ENCODE measurements at places on chromosomes 3 and 15.
A peak's percentile ranks its signal among the peaks of the same experiment; 100 is the strongest.

- DNase-seq = no peak
These were observed 266.8 kb downstream of the ZNF385D start for GRCh38 chr3:21484057-21484827.

DNA sequence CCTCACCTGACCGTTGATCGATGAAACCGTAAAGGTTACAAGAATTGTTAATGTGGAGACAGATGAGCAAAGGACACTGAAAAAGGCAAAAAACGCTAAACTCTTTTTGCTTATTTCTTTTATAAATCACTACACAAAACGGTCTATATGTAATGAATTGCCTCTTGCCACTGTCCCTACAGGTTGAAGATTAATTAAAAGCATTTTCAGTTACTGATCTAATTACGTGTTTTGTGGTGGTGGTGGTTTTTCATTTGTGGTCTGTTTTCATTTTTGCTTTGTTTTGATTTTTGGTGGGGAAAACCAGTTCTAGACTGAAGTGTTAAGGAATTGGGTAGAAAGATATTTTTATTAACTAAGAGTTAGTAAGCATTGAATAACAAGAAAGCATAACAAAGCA lies 299.2 kb upstream of the LRRN1 start:
- DNase-seq = no peak

DNA sequence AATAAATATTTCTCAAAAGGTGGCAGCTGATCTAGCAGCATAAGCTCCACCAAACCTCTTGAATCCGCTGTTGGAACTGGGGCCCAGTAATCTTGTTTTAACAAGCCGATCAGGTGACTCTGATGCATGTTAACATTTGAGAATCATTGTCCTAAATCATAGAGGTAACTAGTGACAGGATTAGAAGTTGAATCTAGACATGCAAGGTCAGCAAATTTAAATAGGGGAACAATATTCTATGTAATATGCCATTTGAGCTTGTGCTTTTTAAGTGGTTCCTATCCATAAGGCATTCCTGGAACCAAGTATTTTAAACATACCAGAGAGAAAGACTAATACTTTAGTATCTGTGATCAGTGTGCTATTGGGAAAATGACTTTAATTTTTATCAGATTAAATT lies 412.8 kb downstream of the PYDC2 start:
- DNase-seq = no peak

DNA sequence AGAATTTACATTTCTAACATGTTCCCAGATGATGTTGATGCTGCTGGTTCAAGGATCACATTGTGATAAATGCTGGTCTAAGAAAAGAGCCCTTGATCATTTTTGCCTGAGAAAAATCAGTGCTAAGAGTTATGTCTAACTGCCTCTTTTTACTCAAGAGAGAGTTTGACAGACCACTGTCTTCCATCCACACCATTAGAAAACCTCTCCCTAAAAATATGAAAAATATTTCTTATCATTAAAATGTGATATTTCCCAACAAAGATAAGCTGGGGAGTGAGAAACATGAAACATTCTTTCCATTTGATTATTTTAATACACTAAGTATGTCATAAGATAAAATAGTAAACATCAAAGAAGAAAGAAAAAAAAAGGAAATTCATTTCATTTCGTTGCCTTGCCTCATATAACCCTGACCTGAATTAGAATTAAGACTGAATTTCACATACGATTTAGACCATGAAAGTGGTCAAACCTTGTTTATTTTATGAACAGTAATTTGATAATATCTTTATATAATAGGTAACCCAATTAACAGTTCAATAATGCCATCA lies 471.8 kb upstream of the ARHGEF26 start:
- DNase-seq = no peak

DNA sequence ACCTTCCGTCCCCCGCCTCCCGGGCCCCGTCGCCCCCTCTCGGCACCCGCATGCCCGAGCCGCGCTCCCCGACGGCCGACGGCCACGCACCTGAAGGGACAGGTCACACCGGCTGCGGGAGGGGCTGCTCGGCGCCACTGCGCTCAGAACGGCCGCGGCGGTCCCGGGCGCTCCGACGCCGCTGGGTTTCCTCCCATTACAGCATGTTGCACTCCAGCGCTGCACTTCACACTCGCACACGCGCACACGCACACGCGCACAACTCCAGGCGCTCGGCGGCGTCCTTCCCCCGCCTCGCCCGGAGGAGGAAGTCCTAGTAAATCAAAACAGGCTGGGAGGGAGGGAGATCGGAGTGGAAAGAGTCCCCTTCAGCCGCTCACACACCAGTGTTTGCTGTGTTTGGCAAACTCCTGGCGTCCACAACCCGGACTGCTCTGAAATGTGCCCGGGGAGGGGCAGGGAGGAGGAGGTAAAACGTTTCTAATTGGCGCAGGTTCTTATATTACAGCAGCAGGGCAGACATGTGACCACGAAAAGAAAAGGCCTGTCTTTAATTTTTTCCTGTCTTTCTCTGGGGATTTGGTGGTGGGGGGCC lies 76.7 kb upstream of the VGLL4 start:
- peak; percentile 26 for DNase-seq

DNA sequence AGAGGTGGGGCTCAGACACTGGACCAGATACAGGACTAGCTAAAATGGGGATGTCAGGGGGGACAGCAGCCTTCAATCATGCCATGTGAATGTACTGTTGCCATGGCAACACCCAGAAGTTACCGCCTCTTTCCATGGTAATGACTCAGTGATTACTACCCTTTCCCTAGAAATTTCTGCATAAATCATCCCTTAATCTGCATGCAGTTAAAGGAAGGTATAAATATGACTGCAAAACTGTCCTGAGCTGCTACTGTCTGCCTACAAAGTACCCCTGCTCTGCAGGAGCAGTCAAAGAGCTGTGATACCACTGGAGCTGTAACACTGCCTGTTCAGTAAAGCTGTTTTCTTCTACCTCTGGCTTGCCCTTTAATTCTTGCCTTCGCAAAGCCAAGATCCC lies 168.2 kb downstream of the PEAK1 start:
- DNase-seq = no peak

DNA sequence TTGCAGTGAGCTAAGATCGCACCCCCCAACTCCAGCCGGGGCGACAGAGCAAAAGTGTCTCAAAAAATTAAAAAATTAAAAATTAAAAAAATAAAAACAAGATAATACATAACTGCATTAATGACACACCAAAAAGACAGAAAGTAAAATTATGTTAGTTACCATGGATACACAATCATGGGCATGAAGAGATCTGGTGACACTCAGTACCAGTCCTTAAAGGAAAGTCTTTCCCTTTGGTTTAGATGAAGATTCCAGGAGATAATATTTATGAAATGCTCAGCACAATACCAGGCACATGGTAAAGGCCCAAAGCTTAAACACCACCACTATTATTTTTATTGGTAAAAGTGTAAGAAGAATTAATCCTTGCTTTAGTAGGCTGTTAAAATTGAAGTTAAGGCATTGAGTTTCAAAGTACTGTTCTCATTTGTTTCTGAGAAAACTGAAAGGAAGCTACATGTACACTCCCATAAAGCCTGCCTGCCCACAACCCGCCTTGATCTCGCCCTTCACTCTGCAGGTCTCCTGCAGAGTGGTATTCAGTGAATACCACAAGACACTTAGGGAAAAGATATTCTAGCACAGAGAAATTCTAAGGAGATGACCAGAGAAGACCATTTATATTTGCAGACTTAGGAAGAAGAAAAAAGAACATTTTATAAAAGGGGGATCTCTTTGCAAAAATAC lies 52.3 kb downstream of the SUCLG2 start:
- DNase-seq = no peak

DNA sequence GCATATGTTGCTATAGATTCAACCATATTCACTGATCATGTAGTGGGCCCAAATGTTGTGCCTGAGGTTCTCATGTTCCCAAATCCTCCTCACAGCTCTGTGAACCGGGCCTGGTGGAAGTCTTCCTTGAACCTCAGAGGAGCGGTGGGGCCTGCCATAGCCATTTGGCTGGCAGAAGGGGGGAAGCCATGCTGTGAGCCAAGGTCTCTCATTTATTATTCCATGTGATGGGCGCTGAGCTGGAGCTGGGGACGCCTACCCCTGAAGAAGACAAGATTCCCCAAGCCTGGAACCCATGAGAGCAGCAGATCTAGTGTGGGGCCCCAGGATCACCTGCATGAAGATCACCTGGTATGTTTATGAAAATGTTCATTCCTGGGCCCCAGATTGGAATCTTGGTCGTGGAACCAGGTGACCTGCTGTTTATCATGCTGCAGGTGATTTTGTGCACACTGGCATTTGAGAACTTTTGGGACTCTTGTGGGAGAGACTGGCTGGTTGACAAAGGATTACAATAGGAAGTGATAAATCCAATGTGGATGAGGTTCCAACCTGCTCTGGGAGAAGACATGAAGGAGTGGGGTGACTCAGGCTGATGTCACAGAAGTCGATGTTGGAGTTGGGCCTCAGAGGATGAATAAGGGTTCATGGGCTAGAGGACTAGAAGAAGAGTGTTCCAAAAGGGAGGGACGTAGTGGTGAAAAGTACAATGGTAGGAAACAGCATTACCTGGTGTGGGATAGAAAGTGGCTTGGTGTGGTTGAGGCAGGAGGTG lies 102.1 kb downstream of the ASB7 start:
- DNase-seq = no peak

DNA sequence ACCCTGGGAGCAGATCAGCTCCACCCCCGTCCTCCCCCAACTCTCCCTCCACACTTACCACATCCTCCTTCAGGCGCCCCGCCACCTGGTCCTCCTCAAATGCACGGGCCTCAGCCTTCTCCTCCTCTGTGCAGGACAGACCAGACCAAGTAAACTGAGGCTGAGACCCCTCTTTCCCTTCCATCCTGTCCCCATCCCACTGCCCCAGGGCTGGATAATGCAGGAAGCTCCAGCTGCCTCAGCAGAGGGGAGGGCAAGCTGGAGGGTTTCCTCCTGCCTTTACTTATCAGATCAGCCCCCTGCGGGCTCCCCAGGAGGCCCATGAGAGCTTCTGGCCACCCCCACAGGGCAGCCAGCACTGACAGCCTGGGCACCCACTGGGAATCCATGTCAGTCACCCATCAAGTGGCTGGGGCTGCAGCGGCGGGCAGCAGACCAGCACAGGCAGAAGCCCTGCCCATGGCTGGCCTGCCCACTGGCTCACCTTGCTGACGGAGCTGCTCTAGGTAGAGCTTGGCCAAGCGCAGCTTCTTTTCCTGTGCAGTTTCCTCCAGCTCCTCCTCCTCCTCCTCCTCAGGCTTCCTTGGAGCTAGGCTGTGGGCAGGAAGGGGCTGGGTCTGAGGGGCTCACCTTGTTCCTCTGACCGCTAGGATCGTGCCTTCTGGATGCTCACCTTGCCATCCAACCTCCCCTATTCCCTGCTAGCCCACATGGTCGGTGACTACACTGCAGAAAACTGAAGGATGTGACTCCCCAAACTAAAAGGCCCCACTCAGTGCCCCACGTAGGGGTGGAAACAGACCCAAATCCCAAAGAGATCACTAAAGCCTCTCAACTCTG lies 3.9 kb downstream of the RRP9 start:
- DNase-seq = no peak

GRCh38 chr15:41789236-41789635 lies 15.0 kb downstream of the MAPKBP1 start:
- DNase-seq = no peak

GRCh38 chr3:47482366-47482765 lies 6.6 kb upstream of the SCAP start:
- no peak for DNase-seq

GRCh38 chr3:129116482-129116946 lies 5.1 kb downstream of the RAB43 start:
- no peak for DNase-seq

DNA sequence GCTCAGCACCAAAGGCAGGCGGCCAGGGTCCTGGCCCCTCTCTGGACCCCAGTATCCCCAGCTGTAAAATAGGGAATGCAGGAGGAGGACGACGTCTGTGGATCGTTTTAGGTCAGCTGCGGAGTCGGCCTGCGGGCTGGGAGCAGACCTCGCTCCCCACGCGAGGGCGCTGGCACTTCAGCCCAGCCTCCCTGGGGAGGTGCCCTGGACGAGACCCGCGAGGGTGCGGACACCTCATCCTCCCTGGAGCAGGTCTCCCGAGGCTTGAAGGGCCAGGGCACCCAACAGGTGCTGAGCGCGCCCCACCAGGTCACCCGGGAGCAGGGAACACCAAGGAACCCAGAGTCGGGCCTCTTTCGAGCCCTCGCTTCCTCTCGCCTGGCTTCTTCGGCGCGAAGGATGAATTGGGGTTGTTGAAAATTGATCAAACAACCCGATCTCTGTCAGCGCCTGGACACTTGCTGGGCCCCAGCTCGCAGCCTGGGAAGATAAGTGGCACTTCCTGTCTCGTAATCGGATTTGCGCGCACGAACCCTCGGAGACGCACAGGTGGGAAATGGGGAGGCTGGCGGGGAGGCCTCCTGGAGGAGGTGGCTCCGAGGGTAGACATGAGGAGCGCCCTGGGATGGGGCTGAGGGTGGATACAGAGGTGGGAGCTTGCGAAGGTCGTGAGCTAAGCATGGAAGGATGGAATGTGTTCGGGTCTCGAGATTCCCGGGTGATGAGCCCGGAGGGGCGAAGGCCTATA lies 588 bp upstream of the VIPR1 start:
- peak; percentile 34 for DNase-seq

GRCh38 chr3:153896197-153896596 lies 225.0 kb upstream of the ARHGEF26 start:
- DNase-seq = no peak

- DNase-seq = no peak
These were observed 28.8 kb downstream of the TMED3 start for GRCh38 chr15:79339588-79340314.

DNA sequence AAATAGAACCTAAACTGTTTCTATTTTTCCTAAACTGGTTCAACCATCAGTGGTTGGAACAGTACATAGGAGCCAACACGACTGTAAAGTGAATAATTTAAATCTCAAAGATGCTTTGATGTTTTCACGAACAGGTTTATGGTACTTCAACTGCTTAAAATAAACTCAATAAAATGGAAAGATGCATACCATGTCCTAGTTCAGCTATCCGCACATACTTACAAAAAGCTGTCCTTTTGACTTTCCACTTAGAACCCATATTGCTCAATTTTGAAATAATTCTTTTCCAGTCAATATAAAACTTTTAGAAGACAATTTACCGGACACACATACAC lies 902 bp downstream of the CMTM6 start:
- DNase-seq = no peak

GRCh38 chr3:86152620-86153019 lies 838.3 kb downstream of the VGLL3 start:
- no peak for DNase-seq

- no peak for DNase-seq
These were observed 91.1 kb upstream of the TPM1 start for GRCh38 chr15:62951481-62951880.

DNA sequence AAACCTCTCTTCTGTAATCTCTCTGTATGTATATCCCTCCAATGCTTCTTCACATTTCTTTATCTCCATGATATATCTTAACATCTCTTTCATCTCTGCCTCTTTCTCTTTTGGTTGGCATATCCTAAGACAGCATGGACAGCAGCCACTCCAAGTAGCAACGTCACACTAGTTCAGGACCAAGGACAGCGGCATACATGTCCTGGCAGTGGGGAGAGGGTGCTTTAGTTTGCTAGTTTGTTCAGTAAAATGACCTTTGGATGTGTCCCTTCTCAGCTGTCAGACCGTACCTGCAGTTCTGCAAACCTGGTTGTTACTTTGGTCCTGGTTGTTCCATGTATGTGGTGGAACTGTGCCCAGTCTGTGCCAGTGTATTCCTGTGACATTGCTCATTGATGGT lies 225.6 kb upstream of the ROPN1 start:
- DNase-seq = no peak

- no peak for DNase-seq
These were observed 214.6 kb upstream of the UBE2E2 start for GRCh38 chr3:22988566-22988965.

- no peak for DNase-seq
These were observed 12.9 kb downstream of the SPINT1 start for GRCh38 chr15:40856746-40857145.

- no peak for DNase-seq
These were observed 265.1 kb upstream of the NR2E3 start for GRCh38 chr15:71545223-71545760.

Measured in stimulated activated CD4-positive, alpha-beta T cell treated with anti-CD3 and anti-CD28 coated beads, TNF-alpha, amount 100 ng/mL, for 4 hours (primary cell).